MM.1S (cell line): ENCODE measurements at places on chromosomes 12 and 14.

GRCh38 chr12:70094467-70094866 is 148.8 kb upstream of the CNOT2 start:
- no peak for DNase-seq

- no peak for DNase-seq
Observed at GRCh38 chr14:95432144-95433093, 84.0 kb downstream of the SYNE3 start.

DNA sequence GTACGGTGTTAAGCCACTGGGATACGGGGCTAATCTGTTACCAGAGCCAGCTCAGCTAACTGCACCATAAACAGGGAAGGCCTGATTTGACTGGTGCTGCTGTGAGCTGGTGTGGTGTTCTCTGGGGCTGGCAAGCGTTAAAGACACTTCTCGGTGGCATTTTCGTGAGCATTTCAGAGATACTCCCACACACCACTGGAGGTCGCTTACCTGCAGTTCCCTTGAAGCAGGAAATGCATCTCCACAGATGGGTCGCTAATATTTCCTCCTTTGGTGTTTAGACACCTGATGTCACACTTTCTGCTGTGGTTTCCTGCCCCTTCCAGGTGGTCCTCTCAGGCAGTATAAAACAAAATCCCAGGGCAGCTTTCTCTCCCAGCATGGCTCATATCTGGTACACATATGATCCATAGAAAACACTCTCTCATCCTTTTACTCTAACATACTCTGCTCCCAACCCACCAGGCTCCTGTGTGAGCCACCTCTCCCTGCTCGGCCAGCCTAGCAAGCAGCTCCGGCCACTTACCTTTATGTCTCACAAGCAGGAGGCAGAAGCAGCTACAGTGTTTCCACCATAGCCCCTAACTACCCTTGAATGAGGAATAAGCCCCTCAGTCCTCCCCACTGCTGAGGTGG is 129.9 kb upstream of the GRIN2B start:
- DNase-seq: peak; percentile 58

- DNase-seq: no peak
Observed at GRCh38 chr14:58724702-58725101, 86.9 kb downstream of the DACT1 start.

DNA sequence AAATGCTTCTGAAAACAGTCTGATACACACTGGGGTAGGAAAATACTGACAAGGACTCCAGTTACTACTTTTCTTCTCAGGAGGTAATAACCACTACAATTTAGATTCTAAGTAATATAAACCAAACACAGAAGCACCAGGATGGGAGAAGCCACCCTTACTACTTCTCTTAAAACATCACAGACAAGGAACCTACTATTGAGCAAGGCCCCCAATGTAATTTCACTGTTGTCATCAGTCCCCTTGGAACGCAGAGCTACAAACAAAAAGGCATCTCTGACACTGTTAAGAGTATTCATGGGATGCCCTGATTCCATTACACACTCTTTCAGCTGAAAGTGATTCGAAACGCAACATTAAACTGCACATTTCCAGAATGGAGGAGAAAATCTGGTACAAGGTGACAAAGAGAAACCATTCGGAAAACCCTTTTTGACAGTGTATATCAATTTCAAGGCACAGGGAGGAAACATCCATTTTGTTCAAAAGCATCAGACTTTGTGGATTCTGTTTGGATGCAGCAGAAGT is 185.9 kb downstream of the PPM1H start:
- no peak for DNase-seq

- DNase-seq: no peak
Observed at GRCh38 chr12:132272711-132273110, 56.7 kb downstream of the GALNT9 start.

GRCh38 chr14:93592786-93593185 is 162.0 kb downstream of the UNC79 start:
- DNase-seq: no peak

DNA sequence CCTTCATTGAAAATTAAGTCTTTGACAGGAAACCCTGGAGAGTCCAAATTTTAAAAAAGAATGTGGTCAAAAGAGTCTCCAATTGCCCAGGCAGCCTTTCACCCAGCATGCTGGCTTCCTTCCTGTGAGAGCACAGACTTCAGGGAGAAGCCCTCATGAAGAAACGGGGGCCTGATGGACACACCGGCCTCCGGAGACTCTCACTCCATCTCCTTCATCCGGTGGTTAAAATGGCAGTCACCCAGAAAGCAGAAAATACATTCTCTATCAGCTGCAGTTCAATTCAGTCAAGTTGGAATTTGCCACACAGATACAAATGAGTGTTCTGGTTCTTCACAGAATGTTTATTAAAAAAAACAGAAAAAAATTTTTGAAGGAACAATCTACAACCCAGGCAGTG is 56.5 kb downstream of the CPM start:
- DNase-seq: no peak

- DNase-seq: no peak
Observed at GRCh38 chr12:131008-131407, 64.4 kb downstream of the IQSEC3 start.

- DNase-seq: no peak
Observed at GRCh38 chr14:21057803-21058675, at the start of gene RNASE8. TSS of gene RNASE8 (plus strand) at chr14:21057822. CDS start at chr14:21057893, 71 bp downstream.

GRCh38 chr14:65731933-65732506 is 319.5 kb downstream of the FUT8 start:
- DNase-seq: peak; percentile 67

GRCh38 chr12:116320791-116321217 is 43.3 kb upstream of the MED13L start:
- no peak for DNase-seq

- peak; percentile 49 for DNase-seq
Observed at GRCh38 chr12:29782871-29783772, 620 bp downstream of the TMTC1 start.
